RWPE1 (cell line): ENCODE measurements at places on chromosomes 7 and 10.

DNA sequence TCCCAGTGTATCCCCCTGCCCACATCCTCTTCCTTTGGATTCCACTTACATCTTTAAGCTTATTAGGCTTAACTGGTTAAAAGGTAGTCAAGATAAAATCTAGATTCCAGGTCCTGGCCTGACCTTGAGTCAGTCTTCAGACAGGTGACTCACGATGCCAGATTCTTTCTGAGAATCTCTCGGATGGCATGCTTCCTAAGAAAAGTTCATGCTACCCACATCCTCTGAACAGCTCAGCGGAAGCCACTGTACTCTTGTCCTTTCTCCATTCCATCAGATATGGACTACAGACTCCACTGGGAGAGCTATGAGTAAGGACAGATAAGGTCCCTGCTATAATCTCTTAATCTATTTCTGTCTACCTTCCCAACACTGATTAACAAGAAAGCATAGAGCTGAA is 43.4 kb downstream of the DNMBP start:
- DNase-seq, result peak; percentile 86

DNA sequence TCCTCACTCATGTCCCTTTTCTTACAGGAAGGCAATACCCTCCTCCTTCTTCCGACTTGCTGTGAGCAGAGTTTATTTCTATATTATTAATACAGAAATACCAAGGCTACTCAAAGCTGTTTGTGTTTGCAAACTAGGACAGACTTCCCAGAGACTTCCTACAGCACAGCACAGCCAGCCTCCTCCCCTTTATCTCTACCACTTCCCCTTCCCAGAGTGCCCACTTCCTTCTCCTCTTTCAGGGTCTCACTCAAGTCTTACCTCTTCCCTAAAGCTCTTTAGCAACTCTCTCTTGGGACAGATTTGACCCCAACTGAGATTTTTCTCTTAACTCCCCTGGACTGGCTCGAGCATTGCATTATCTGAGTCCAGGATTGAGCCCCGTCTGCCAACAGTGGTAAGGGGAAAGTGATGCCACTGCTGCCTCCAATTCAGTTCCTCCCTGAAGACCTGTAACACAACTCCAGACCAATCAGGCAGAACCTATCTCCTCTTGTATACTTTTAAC is 5.5 kb upstream of the LRGUK start:
- no peak for DNase-seq

DNA sequence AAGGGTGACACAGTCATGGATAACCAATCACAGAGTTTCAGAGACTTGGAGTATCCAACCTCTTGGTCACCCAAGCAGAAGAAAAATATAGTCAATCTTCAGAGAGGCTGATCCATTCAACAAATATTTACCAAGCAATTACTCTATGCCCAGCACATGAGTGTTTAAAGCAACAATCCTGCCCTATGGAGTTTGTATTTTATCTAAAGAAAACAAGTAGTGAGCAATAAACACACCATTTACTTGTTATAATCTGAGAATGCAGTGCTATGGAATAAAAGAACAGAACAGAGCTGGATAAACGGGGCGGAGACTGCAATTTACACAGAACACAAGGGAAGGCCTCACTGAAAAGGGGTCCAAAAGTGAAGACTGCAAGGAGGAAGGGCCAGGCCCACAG is 63.8 kb downstream of the GRB10 start:
- DNase-seq, result no peak

- DNase-seq, result peak; percentile 70
Measured at GRCh38 chr10:77756319-77757232, 119.0 kb upstream of the KCNMA1 start.

DNA sequence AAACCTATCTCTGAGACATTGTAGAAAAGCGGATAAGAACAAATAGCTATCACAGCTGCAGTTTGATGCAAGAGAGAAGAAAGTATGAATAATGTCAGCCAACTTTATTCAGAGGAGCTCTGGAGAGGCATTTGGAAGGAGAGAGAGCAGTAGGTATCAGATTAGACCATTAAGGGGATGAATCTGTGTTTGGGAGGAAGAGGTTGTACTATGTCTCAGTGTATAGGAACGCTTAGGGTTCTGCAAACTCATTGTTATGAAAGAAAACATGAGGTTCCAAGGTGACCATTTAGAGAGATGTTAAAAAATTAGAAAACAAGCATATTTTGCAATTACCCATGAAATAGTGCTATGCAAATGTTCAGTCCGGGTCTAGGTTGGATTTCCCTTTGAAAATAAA is 207.5 kb upstream of the GNAI1 start:
- no peak for DNase-seq

DNA sequence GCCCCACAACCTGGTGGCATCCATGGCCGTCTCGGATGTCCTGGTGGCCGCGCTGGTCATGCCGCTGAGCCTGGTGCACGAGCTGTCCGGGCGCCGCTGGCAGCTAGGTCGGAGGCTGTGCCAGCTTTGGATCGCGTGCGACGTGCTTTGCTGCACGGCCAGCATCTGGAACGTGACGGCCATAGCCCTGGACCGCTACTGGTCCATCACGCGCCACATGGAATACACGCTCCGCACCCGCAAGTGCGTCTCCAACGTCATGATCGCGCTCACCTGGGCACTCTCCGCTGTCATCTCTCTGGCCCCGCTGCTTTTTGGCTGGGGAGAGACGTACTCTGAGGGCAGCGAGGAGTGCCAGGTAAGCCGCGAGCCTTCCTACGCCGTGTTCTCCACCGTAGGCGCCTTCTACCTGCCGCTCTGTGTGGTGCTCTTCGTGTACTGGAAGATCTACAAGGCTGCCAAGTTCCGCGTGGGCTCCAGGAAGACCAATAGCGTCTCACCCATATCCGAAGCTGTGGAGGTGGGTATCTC is 1.1 kb downstream of the HTR5A start:
- no peak for DNase-seq

- no peak for DNase-seq
Measured at GRCh38 chr10:4522296-4523000, 303.6 kb upstream of the AKR1E2 start.

DNA sequence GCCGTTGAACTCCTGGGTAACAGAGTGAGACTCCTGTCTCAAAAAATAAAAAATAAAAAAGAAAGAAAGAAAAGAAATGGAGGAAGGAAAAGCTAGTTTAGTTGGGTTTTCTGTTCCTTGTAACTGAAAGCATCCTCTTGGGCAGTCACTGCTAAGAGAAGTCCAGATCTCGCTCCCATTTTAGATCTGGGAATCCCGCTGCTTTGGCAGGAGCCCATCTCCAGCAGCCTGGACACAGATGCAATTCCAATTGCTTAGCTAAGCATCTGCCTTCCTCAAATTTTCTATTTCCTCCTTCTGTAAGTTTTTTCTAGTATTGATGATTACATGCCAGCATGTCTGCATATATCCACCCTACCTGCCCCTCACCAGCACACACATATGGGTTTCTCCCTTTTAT is 54.1 kb downstream of the DENND2A start:
- DNase-seq, result no peak

DNA sequence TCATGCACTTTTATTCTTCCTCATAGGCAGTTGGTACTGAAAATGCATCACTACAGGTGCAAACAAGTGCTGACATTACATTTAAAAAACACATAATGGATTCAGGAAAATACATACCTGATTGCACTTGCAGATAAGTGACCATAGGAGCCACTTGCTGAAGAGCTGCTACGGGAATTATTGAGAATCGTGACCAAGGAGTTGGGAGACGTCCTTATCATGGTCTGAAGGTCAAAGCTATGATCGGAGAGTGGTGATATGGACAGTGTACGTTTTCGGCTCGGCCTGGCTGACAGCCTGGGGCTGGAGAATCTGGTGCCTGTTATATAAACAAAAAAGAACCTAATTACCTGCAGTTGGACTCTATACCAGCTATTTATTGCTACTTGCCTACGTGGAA is 197.1 kb downstream of the GLI3 start:
- DNase-seq, result no peak

- DNase-seq, result no peak
Measured at GRCh38 chr7:6258440-6259182, 13.8 kb downstream of the CYTH3 start.

DNA sequence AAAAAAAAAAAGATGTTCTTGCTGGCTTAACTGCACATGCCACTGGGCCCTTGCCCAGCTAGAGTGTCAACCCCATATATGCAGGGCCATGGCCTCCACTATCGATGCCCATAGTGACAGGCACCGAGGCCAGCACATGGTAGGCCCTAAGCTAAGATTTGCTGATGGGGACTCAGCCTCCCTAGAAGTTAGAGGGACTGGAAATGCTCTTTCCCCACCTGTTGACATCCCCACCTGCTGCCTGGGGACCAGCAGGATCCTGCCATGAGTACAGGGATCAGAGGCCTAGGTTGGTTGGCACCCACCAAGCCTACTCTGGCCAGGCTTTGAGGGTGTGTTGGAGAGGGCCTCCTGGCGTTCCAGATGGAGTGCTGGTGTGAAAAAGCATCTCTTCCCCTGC is 16.0 kb upstream of the SLC18A2 start:
- no peak for DNase-seq

- DNase-seq, result no peak
Measured at GRCh38 chr7:20314198-20314597, 16.5 kb upstream of the ITGB8 start.

GRCh38 chr7:94660006-94660405 is 4.1 kb upstream of the SGCE start:
- DNase-seq, result no peak

GRCh38 chr10:76628801-76629200 is 1008.8 kb downstream of the KCNMA1 start:
- DNase-seq, result no peak

- DNase-seq, result no peak
Measured at GRCh38 chr7:95546647-95547046, 49.7 kb downstream of the PDK4 start.
